Hepatocyte (in vitro differentiated cells): ENCODE measurements at places on chromosomes 4 and X. TPM values are rescaled to one million over a fixed set of nuclear protein-coding genes. Genes with fewer than 3 reads are reported as not detected.

Gene BEX2
- 28.1 and 37.7 TPM in 2 replicates for total RNA-seq

Gene GEMIN8
- total RNA-seq = 12.5 and 15.8 TPM in 2 replicates

Gene ALB
- 25,578 and 26,686 TPM in 2 replicates for total RNA-seq

Gene ZNF518B
- 59.3 TPM in 2 replicates for total RNA-seq

DNA sequence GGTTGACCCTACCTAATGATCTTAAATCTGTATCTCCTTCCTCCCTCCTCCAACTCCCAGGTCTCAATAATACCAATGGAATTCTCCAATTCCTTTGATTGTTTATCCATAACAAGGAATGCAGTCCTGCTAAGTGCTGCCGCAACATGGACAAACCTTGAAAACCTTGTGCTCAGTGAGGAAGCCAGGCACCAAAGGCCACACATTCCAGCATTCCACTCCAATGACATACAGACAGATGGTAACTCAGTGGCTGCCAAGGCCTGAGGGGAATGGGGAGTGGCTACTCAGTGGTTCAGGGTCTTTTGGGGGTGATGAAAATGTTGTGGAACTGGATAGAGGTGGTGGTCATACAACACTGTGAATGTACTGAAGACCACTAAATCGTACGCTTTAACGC lies 10.4 kb downstream of the HAUS7 start:
- DNase-seq = no peak

- DNase-seq = no peak
Observed at GRCh38 chr4:121943941-121944340, 7.9 kb downstream of the TRPC3 start.

- DNase-seq = peak; percentile 34
Observed at GRCh38 chr4:128310266-128310697, 22.7 kb upstream of the PGRMC2 start.
